ENCODE measurements at places on chromosomes 7 and 10.

- DNase-seq = no peak
Measured at GRCh38 chr7:151715666-151716315, 161.1 kb downstream of the PRKAG2 start.

- DNase-seq = no peak
Measured at GRCh38 chr7:121369462-121369861, 26.6 kb downstream of the FAM3C start.

DNA sequence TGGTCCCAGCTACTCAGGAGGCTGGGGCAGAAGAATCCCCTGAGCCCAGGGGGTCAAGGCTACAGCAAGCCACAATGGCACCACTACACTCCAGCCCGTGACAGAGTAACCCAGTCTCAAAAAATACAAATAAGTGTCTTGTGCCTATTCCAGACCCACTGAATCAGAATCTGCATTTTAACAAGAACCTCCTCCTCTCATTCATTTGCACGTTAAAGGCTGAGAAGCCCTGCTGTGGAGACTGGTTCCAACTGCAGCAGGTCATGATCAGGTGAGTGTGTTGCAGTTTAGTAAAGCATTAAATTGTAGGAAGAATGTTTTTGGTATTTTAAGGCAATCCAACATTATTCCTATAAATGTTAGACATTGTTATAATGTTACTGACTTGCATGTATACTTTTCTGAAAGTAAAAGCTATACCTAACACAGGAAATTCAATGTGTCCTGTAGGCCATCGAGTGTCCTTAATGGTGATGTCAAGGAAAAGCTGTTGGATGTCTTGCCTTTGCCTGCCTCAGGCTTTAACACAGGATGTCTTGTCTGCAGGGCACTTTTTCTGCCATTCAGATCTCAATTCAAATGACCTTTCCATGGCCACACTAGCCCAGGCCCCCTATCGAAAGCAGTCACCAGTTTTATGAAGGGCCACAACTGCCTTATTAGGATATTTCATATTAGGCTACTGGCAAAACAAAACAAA, 30.4 kb downstream of the MKRN1 start:
- no peak for DNase-seq

DNA sequence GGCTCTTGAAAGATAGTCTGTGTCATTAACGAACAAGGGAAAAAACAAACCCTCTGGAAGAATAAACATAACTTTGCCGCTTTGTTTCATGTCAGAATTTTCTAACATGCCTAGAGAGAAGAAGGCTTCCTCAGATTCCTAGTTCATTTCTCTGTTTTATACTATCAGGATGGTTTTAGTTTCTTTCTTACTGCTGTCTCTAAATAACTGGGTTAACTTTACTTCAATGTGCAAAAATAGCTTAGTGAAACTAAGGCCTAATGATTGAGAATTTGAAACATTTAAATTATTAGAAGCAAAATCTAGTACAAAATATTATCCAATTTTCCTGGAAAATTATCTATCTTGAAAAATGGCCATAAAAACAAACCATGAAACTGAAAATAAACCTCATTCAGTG, 72.1 kb upstream of the OGDHL start:
- DNase-seq = no peak

GRCh38 chr10:45423976-45424499, 50.0 kb downstream of the ALOX5 start:
- DNase-seq = no peak

DNA sequence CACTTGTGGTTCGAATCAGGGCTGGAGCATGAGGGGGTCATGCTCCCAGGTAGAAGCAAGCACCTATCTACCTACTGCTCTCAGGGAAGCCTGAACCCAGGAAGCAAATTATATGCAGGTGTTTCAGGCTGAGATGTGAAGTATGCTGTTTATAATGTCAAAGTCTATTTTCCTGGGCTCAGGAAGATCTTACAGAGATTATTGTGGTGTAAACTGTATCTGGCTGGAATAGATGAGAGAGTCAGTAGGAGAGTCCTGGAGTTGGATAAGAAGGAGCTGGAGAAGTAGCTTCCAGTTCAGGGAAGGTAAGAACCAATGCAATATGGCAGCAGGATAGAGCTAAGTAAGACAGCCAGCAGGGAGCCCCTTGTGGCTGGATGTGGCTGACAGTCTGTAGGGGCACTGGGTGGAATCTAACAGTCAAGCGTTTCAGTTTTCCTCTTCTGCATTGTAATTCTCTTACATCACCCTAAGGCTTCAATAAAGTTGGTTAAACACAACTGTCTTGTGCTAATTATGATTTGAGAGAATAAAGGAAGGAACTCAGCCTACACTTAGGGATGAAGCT, 105.9 kb upstream of the EEPD1 start:
- DNase-seq = no peak

GRCh38 chr10:101601541-101601940, 13.4 kb downstream of the DPCD start:
- DNase-seq = no peak
